ENCODE measurements at places on chromosomes 7 and 10. TPM values are rescaled to one million over a fixed set of nuclear protein-coding genes. Genes with fewer than 3 reads are reported as not detected.

DNA sequence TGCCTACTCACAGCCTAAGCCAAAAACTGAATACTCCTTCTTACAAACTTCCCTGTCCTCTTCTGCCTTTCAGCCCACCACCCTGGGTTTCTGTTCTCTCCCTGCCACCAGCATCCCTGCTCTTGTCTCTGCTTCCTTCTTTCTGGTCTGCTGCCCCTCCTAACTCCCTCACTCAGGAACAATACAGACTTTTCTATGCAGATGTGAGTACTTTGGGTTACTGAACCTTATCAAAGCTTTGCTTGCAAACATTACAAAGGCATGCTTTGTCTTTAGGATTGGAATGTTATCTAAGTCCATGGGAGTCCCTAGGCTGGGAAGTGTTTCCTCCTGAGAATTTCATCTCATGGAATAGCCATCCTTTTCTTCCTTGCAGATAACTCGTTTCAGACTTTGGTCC lies 28.9 kb downstream of the CNNM1 start:
- DNase-seq: no peak

DNA sequence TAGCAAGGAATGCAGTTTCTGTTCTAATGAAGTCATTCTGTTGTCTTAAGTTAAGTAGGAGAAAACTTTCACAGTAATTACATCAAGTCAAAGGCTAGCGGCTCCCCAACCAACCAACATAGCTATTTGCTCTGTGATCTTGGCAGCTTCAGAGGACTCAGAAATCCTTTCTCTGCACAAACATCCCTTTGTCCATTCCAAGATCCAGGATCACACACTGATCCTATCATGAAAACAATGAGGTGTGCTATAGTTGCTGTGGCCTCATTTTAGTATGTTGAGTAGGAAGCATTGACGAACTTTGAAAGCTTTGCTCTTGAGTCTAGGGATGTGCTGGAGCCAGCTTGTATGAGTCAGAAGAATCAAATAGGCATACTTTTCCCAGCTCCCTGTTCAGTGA lies 218.2 kb upstream of the PRSS58 start:
- no peak for DNase-seq

- no peak for DNase-seq
Observed at GRCh38 chr10:20608503-20608902, 288.6 kb downstream of the NEBL start.

- no peak for DNase-seq
Observed at GRCh38 chr7:21044384-21044783, 257.7 kb upstream of the SP8 start.

- no peak for DNase-seq
Observed at GRCh38 chr10:46223064-46223480, 63.7 kb upstream of the ANTXRL start.

DNA sequence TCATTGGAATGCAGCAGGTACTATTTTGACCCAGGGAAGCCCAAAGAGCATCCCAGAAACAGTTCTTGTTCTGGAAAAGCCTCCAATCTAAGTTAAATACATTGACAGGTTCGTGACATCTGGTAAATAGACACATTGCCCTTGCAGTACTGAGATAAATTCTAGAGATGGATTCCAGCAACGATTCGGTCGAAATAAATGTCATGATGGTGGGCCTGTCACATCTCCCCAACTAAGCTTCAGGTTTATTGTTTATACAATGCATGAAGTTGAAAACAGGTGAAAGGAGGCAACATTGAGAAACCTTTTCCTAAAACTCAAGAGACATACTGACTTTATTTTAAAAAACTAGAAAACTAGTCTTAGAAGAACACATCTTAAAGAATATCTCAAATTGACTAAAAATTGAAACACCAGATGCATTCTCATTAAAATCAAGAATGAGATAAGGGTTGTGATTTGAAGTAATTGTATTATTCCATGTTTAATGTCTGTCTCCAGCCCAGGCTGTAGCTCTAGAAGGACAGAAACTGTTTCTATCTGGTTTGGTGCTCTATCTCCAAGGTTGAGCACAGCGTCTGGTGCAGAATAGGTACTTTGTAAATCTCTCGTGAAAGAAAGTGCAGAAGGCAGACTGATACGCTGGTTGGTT lies 114.0 kb downstream of the CABCOCO1 start:
- DNase-seq: no peak

- no peak for DNase-seq
Observed at GRCh38 chr7:35695473-35695850, 527 bp upstream of the HERPUD2 start.

- no peak for DNase-seq
Observed at GRCh38 chr10:82400841-82401240, 525.8 kb downstream of the NRG3 start.

Gene GATA3
- total RNA-seq: under 0.01 TPM
